Stimulated activated CD4-positive, alpha-beta T cell treated with anti-CD3 and anti-CD28 coated beads, Interleukin-2, amount 100 ng/mL, for 24 hours (primary cell): ENCODE measurements at places on chromosomes 16 and 17.

DNA sequence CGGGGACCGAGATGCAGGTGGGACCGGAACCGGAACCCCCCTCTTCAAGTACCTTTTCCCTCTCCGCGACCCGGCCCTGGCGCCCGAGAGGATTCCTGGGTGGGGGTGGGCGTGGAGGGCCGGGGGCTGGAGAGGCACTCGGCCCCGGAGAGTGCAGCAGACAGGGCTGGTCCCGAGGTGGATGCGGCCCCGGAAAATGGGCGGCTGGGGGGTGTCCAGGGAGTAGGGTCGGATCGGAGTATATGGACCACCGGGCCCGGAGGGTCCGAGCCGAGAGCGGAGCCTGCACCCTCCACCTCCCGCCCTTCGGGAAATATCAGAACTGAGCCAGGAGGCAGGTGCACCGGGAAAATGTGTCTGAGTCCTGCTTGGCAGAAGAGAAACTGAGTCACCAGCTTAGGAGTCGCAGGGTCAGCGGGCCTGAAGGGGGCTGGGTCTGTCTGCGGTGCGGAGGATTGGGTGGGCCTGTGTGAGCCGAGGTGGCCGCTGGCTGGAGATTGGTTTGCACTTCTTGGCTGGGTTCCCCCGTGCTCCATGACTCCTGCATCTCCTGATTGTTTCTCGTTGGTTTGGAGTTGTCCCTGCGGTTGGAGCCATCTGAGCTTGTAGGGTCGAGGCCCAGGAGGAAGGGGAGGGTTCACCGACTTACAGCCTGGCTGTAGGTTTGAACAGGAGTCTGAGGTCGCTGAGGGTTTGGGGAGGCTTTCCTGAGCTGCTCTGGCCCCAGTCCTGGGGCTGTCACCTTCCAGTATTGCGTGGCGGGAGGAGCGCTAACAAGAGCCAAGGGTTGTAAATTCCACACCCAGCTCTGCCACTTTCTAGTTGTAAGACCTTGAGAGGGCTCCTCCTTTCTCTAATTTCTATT, 518 bp downstream of the SH2B1 start:
- no peak for DNase-seq

- no peak for DNase-seq
Observed at GRCh38 chr16:84380405-84380804, 12.1 kb downstream of the ATP2C2 start.

- DNase-seq = peak; percentile 69
Observed at GRCh38 chr17:72556944-72557826, 436.4 kb downstream of the SOX9 start.

- no peak for DNase-seq
Observed at GRCh38 chr17:67575325-67575724, 142.4 kb upstream of the NOL11 start.

GRCh38 chr16:54098247-54098646, 188.3 kb downstream of the IRX3 start:
- DNase-seq = no peak

DNA sequence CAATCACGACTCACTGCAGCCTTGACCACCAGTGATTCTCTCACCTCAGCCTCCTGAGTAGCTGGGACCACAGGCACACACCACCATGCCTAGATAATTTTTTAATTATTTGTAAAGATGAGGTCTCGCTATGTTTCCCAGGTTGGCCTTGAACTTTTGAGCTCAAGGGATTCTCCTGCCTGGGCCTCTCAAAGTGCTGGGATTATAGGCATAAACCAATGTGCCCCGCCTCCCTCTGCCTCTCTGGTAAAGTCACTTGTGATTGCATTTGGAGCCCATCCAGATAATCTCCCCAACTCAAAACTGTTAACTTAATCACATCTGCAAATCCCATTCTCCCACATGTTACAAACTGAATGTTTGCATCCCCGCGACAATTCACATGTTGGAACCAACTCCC, 11.8 kb upstream of the PECAM1 start:
- DNase-seq = no peak

DNA sequence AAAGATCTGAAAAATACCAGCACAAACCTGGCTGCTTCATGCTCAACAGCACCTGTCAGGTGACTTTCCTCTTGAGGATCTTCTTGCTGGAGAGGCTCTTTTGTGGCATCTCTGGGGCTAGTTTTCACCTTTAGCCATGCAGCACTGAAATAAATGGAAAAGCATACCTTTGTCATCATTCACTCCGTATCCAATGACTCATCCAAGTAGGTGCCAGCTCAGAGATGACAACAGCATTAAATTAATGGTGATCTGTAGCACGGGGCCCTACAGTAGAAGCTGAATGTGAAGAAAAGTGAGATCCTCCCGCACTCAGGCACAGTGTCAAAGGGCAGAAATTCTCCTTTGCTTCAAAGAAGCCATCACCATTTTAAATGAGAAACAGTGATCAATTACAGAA, 32.2 kb downstream of the KIAA0753 start:
- no peak for DNase-seq

DNA sequence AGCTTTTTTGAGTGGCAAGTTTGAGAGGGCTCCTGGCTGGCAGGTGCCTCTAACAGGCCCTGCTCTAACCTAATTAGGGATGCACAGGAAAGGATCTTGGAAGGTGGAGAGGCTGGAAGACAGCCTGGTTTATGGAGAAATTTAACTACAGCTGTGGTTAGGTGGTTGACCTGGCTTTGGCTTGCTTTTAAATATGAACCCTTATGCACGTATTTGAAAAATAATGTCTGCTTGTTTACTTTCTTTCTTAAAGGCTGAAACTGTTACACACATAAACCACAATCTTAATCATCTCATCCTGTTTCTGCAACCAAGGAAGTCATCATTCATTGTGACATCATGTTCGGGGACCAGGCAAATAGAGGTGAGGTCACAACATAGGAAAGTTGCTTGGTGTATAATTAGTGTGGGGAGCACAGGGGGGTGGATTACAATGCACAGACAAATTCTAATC, 23.1 kb upstream of the DHRS13 start:
- peak; percentile 40 for DNase-seq

DNA sequence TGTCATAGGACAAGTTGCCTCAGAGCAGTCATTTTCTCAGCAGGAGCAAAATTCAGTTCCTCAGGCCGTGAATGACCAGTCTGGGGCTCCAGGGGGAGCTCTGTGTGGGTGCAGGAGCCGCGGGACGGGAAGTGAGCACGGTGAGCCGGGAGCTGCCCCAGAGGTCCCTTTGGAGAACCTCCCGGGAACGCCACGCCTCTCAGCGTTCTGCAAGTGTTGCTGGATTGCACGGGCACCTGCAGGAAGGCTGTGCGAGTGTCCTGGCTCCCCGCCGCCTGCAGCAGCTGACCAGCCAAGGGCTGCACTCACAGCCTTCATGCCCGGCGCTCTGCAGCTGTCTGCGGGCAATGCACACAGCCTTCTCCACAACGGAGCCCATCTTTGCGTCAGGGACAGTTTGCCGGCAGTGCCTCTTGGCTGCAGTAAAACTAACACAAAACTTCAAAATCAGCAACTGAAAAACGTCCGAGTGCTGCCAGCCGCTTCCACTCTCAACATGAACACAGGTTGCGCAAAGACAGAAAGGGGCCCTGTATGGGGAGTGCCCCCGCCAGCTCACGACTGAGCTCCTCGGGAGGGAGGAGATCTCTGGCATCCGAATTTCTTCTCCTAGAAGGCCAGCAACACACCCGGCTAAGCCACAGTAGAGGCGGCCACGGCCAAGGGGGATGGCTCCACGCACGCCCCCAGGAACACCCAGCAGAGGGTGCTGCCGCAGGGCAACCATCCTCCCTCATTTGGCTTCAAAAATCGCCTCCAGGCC, 16.0 kb downstream of the NDUFAF8 start:
- no peak for DNase-seq

- no peak for DNase-seq
Observed at GRCh38 chr17:81909231-81909630, 2.0 kb downstream of the PCYT2 start.

- DNase-seq = no peak
Observed at GRCh38 chr16:27223226-27223610, 19.9 kb downstream of the KDM8 start.

DNA sequence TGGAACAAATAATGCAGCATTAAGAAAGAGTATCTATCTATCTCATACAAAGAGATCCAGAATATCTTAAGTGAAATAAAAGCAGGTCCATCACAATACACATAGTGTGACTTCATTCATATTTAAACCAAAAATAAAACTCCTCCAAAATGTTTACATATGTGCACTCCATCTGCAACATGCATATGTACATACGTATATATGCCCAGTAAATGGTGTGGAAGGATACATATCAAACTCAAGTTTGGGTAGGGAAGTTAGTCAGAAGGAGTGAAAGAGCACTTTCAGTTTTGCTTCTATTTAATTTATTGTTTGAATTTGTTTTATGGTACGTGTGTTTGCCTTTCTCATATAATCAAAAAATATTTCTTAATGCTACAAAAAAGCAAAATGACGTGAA, 12.0 kb upstream of the ADAT1 start:
- DNase-seq = no peak

DNA sequence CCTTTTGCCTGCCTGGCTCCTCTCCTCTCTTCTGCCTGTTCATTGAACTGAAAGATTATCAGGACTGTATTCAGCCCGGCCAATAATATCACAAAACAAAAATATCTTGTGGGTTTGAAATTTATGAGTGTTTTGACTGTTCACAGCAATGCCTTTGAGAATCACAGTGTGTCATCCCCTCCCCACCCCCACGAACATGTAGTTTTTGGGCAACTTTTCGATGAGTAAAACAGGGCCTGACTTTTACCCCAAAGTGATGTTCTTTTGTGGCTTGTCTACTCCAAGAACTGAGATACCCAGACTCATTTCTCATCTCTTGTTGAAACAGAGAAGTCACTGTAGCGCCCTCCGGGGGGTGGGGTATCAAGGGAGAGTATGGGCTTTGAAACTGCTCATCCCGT, 675.7 kb downstream of the WWOX start:
- peak; percentile 72 for DNase-seq

DNA sequence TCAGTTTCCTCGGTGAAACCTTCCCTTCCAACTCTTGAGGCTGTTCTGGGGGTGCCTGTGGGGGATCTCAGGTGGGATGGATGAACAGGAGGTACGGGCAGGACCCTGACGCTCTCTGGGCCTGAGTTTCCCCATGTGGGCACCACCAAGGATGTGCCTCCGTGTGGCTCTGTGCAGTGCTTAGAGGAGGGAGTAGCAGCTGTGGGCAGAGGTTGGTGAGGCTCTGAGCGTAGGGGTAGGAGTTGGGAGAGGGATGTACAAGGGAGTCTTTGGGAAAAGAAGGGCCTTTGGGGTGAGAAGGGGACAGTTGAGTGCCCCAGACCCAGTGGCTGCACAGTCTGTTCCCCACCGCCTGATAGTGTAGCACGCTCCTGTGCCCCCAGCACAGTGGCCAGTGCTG, 59.1 kb downstream of the SNX20 start:
- no peak for DNase-seq

DNA sequence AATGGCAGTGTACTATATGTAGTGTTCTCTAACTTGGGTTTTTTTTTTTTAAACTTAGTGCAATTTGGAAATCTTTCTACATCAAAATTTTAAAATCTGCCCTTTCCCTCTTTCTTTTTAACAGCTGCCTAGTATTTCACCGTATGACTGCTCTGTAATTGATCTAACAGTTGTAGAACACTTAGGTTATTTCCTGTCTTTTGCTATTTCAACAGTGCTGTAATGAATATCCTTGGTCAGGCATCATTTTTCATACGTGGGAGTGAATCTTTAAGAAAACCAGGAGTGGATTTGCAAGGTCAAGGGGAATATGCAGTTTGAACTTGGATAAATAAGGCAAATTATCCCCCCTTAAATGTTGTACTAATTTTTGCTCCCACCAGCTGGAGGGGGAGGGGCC, 3.8 kb downstream of the NLRC5 start:
- DNase-seq = no peak

- no peak for DNase-seq
Observed at GRCh38 chr17:82587234-82588086, 60.8 kb downstream of the WDR45B start.

GRCh38 chr17:39236450-39236927, 10.7 kb upstream of the STAC2 start:
- DNase-seq = no peak

DNA sequence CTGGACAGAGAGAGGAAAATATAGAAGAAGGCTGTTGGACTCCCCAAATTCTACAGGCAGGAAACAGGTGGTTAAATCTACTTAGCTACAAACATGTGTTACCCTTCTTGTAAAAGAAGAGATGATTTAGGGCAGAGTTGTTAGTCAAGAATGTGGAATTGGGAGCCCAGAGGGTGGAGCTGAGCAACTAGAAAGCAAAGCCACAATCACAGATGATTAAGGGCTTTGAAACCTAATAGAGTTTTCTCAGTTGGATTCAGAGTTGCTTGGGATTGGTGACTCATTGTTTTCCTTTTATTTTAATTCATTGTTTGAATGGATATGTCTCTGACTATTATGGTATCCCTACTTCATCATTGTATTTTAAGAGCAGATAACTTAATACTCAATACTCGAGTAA, 6.2 kb downstream of the ACSM5 start:
- no peak for DNase-seq

DNA sequence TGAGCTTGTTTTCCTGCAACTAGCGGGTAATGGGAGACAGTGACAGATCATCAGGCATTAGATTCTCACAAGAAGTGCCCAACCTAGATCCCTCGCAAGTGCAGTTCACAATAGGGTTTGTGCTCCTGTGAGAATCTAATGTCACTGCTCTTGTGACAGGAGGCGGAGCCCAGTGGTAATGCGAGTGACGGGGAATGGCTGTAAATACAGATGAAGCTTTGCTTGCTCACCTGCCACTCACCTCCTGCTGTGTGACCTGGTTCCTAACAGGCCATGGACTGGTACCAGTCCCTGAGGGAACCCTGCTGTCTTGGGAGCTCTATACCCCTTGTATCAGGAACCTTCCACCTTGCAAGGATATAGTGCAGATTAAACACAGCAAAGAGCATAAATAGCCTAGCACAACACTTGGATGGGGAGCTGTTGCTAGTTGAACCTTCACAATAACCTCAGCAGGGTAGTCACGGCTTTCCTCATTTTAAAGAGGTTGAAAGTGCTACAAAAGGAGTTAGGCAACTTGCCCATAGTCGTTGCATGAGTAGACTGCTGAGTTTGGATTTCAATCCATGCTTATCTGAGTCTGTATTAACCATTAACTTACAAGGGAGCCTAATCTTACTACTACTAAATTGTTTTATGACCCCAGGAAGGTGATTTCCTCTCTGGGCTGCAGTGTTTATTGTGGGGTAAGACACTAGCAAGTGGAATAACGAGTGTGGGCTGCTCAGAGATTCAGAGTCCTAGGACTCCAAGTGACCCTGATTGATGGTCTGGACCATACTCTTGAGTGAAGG, 156.6 kb upstream of the ZFHX3 start:
- no peak for DNase-seq

GRCh38 chr16:77171745-77172635, 19.0 kb upstream of the MON1B start:
- no peak for DNase-seq

DNA sequence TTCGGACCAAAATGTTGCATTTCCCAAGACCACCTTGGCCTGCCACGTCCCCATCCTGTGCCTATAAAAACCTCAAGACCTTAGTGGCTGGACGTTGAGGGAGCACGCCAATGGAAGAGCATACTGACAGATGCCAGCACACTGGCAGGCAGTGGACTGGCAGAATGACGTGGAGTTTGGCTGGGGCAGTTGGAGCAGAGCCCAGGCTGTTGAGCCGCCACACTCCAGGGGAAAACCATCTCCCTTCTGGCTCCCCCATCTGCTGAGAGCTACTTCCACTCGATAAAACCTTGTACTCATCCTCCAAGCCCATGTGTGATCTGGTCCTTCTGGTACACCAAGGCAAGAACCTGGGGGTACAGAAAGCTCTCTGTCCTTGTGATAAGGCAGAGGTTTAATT, 494.1 kb downstream of the CDH11 start:
- no peak for DNase-seq

- no peak for DNase-seq
Observed at GRCh38 chr17:61144617-61145564, 254.8 kb upstream of the TBX2 start.

- DNase-seq = no peak
Observed at GRCh38 chr17:29546830-29547229, 20.0 kb downstream of the ABHD15 start.
